Myocyte (in vitro differentiated cells): ENCODE measurements at places on chromosomes 13 and 19.

- DNase-seq: peak; percentile 6
Measured at GRCh38 chr19:23817519-23817918, 58.8 kb upstream of the ZNF681 start.

DNA sequence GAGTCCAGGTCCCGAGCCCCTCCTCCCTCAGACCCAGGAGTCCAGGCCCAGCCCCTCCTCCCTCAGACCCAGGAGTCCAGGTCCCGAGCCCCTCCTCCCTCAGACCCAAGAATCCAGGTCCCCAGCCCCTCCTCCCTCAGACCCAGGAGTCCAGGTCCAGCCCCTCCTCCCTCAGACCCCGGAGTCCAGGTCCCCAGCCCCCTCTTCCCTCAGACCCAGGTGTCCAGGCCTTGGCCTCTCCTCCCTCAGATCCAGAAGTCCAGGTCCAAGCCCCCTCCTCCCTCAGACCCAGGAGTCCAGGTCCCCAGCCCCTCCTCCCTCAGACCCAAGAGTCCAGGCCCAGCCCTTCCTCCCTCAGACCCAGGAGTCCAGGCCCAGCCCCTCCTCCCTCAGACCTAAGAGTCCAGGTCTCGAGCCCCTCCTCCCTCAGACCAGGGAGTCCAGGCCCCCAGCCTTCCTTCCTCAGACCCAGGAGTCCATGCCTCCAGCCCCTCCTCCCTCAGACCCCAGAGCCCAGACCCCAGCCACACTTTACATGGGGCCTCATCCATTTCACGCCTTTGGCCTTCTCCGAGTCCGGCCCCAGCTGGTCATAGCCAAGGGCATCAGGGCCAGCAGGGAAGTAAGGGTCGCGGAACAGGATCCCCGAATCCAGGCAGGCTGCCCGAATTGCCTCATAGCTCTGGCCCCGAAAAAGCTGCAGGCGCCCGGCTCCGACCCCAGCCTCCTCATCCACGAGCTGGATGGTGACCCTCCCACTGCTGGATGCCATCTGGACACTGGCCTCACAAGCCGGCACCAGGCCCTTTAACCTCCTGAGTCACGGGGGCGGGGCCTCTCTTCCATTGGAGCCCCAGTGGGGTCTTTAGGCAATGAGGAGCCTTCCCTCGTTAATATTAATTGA lies 628 bp downstream of the CAPN12 start:
- no peak for DNase-seq

DNA sequence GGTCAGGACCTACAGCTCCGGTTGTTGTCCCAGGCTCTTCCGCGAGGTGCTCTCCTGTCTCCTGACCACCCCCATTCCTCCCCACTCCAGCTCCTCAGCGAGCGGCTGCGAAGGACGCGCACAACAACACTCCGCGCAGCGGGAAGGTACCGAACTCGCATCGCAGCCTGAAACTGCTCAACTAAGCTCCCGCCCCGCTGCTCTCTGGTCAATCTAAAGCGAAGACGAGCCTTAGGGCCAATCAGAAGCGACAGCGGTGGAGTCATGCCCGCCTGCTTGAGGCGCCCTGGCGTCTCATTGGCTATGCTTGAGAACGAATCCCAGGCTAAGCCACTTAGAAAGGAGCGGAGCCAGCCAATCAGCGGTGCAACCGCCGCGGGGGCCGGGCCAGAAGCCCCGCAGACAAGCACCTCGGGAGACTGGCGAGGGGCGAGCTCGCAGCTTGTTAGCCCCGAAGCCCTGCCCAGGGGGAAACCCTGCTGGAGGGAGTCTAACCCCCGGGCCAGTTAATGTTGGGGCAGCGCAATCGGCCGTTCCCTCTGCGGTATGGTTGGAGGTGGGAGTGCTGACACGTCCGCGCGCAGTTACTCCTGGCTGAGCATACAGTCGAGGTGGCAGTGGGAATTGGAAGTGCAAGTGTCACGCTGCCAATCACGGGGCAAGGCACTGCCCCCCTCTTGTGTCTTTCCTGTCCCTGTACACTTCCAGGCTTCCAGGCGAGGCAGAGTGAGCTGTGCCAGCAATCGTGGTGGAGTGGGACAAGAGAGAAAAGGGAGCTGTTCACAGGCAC lies 1.9 kb upstream of the ZBTB32 start:
- peak; percentile 99 for DNase-seq

DNA sequence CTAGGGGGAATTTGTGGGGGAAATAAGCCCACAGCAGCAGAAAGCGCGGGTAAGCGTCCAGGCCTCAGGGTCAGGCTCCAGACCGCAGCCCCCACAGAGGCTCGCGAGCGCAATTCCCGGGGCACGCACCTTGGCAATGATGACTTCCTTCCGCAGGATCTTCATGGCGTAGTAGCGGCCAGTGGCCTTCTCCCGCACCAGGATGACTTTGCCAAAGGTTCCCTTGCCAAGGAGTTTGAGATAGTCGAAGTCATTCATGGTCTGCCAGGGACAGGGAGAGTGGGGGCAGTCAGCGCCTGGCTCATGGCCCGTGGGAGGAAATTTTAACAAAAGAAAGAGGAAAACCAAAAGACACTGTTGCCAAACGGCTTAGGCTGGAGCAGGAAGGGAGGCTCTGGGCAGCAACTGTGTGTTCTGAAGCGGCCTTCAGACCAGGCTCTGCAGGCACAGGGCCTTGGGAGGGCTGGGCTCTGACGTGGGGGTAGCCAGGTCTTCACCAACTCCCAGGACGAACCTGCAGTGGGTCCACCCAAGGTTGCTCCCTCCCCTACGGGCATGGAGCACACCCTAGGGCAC lies 15.4 kb upstream of the CCNP start:
- DNase-seq: no peak

DNA sequence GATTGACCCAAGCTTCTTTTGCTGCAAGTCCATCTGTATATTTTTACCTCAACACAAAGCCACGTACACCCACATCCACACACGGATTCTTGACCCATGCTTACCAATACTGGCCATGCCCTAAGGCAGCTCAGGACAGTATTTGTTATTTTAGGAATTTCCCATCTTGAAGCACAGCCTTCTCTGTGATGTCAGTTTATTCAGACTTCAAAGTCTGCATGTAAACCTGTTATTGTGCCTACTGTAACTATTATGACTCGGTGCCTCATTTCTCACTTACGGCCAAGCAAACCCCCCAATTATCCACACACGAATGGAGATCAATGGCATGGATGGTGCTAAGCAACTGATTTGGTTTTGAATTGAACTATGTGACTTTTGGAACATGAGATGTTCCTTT lies 17.5 kb downstream of the CLDN10 start:
- no peak for DNase-seq

- no peak for DNase-seq
Measured at GRCh38 chr19:6518145-6518911, 12.5 kb upstream of the TNFSF9 start.

DNA sequence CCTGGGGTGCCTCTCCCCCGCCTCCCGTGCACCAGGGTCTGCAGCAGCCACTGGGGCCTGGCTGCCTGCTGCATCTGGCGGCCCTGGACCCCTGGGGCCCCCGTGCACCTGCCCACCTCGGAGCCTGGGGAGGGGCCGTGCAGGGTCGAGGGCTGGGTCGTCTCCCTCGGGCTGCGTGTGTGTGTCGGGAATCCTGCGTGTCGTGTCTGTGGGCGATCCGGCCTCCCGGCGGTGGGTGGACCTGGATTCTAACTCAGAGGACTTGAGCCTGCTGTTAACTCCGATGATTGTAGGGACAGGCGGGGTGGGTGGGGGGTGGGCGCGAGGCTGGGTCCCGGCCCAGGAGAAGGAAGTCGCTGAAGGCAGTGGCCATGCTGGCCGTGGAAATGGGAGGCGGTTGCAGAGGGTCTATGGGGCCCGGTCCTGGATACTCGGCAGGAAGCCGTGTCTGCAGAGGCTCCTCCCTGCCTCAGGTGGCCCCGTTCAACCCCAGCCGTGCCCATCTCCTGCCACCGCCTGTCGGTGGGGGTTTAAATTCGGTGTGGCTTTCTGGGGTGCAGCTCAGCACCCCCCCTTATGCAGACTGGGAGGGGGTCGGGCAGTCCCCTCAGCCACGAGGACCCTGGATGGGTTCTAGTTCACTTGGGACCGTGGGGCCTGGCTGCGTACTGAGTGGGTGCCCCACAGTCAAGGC lies 9.4 kb upstream of the WDR18 start:
- DNase-seq: no peak

DNA sequence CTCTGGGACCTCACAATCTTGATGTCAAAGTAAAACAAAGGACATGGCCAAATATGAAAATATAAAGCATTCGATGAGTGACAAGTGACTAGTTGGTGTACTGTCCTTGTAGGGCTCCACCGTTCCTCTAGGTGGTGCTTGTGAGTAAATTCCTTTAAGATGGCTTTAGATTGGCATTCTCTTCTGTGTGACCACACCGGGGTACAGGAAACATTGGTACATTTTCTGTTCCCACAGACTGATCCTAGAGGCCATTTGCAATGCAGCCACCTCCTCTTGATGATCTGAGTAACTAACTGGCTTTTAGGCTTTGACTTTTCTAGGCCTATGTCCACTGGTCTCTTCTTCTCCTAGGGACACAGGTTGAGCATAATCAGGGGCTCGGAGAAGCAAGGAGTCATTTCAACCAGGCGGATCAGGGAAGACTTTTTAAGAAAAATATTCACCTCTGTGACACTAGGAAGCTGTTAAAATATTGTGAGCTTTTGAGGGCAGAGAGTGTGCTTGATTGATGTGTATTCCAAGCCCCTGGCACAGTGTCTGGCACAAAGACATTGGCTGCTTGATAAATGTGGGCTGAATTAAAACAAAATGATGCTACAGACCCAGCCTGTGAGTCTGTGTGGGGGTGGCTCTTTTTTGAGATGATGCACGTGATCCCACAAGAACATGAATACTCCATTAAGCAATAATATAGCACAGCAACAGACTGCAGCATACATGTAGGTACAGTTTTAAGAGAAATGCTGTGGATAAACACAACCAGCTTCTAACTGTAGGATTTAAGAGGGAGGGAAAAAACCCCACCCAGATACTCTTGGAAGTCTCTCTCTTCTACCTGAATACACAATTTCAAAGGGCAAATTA lies 21.0 kb downstream of the EPSTI1 start:
- peak; percentile 60 for DNase-seq

- no peak for DNase-seq
Measured at GRCh38 chr13:111020546-111020945, 94.6 kb upstream of the ARHGEF7 start.

GRCh38 chr13:46031581-46032263 lies 20.8 kb downstream of the ZC3H13 start:
- no peak for DNase-seq

GRCh38 chr19:5953030-5953589 lies 24.8 kb downstream of the RANBP3 start:
- no peak for DNase-seq

DNA sequence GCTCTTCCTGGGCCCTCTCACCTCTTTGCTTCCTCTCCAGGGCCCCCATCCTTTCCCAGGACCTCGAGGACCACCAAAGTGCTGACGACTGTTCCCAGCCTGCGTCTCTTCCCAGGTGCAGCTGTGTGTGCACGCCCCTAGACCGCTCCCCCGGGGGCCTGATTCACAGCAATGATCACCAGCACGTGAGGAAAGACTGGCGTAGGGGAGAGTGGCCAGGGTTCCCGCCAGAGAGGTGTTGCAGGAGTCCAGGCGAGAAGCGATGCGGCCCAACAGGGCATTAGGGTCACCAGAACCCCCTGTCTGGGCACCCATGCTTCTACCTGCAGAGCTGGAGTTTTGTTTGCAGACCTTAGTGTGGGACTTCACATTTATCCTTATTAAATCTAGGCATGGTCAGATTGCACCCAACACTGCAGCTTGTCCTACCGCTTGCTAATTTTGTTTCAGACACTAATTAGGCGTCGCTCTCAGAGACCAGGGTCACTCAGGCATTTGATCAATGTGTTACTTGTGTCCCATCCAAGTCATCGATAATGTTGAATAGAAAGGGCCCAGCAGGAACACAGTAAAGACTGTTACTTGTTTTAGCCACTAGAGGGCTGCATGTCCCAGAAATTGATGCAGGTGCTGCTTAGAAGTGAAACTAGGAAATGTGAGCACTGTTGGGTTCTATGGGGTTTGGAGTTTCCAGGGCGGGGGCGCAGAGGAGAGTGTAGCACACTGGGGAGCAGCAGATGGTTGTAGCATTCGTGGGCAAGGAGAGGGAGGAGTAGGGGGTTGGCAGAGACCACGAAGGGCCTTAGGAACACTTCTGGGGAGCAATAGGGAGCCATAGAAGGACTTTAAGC lies 53.2 kb downstream of the CDADC1 start:
- DNase-seq: peak; percentile 71

GRCh38 chr19:43555185-43555770 lies 20.0 kb downstream of the XRCC1 start:
- DNase-seq: peak; percentile 76

GRCh38 chr13:44218501-44219240 lies 155.0 kb upstream of the SERP2 start:
- no peak for DNase-seq

DNA sequence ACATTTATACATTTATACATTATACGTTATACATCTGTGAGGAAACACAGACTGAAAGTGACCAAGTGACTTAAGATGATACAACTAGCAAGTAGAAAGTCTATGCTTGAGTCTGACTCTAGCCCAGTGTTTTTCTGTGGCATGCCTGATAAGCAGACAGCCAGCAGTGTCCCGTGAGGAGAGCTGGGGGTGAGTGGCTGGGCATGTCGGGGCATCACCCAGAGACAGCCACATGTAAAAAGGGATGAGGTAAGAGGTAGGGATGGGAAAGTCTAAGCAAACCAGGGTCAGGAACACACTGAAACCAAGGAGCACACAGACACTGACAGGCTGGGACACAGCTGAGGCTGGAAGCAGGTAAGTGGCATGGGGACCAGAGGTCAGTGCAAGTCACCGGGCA lies 333.2 kb downstream of the FOXO1 start:
- no peak for DNase-seq

DNA sequence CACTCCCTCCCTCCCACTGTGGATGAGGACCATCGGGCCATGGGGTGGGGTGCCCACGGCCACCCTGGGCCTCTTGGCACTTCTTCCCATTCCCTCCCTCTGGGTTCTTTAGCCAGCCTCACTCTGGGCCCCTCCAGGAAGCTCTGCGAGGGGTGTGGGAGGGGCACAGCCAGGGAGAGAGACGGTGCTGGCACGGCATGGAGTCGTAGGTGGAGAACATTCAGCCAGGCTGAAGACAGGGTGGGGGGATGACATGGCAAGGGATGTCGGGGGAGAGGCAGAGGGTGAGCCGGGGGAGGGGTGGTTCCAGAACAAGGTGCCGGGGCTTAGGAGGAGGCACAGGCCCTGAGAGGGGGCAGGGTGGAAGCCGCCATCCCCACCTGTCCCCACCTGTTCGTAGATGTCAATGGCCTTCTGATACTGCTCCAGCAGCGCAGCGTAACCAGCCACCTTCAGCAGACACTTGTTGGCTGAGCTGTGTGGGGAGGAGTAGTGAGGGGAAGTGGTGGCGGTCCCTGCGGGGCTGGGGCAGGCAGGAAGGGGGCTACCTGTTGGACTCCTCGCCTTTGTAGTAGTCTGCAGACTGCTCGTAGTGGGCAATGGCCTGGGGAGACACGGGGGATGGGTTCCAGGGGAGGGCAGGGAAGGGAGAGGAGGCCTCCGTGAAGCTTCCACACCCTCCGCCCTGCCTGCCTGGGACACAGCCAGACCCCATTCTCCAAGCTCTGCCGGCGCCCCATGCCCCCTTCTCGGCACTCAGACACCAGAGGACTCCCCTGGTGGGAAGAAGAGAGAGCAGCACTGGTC lies 8.8 kb upstream of the KPTN start:
- DNase-seq: no peak
